ENCODE measurements at places on chromosomes 1 and 21.

DNA sequence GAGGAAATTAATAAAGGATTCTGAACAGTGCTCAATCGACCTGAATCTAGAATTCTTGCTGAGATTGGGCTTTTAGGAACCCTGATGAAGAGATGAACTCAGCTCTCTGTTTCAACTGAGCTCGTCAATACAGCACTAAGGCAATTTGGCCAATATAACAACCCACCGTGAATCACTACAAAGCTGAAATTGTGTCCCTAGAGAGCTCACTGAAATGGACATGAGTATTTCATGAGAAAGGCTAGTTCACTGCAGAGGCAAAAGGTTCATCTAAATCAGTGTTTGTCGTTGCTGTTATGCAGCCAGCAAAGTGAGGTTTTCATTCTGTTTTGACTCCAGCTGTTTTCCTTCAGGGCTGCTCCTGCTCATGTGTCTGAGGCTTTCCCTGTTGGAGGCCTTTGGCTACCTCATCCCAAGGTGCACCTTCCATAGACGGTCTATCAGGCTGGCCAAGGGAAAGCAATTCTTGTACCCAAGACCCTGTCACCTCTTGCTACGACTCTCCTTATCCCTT is 83.5 kb downstream of the URB2 start:
- no peak for DNase-seq

DNA sequence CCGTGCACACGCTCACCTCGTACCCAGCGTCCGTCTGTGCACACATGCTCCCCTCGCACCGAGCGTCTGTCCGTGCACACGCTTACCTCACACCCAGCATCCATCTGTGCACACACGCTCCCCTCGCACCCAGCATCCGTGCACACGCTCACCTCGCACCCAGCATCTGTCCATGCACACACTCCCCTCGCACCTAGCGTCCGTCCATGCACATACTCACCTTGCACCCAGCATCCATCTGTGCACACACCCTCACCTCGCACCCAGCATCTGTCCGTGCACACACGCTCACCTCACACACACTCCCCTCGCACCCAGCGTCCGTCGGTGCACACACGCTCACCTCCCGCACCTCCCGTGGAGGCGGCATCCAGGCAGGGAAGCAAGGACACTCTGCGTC is 24.4 kb upstream of the COL18A1 start:
- peak; percentile 12 for DNase-seq

DNA sequence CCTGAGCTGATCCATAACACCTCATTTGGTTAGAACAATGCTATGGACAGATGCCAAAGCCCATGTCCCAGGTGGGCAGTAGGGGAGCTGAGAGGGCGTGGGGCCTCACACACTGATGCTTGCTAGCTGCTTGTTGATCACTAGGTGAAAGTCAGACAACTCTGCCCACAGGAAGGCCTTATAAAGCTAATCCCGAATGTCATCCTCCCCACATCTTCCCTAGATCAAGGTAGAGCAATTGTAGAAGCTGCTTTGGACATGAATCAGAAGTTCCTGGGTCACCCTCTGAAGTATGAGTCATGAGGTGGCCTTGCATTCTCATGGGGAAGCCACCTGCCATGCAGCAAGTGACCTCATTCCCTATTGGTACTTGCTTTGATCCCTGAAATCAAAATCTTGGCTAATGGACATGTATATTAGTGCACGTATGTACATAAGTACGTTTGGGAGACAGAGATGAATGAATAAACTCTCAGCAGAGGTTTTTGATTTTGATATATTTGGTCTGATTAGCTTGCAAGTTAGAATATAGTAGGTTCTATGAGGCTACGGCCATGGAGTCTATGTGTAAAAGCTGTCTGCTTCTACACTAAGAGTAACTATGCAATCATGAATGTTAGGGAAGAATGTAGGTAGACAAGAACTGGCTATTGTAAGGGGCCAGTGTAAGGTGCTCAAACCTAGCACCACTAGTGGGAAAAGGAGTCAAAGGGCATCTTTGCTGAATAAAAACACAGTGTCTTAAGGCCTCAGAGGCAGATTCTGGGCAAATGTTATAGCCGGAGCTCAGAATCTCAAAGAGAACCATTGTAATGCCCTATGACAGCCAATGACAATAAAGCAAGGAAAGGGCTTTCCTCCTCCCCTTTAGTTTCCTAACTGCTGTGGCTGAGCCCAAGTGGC is 52.6 kb downstream of the ABCA4 start:
- no peak for DNase-seq

GRCh38 chr1:147156642-147157041 is 15.6 kb downstream of the PRKAB2 start:
- no peak for DNase-seq

DNA sequence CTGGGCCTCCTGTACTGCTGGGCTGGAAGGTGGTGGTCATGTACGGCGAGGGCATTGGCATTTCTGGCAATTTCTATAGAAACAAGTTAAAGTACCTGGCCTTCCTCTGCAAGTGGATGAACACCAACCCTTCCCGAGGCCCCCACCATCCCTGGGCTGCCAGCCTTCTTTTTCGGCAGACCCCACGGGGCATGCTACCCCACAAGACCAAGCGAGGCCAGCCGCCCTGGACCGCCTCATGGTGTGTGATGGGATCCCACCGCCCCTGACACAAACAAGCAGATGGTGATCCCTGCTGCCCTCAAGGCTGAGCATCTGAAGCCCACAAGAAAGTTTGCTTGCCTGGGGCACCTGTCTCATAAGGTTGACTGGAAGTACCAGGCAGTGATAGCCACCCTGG is 76.0 kb downstream of the NFASC start:
- DNase-seq, result no peak

- DNase-seq, result no peak
Measured at GRCh38 chr1:165415068-165415467, 29.9 kb downstream of the RXRG start.

DNA sequence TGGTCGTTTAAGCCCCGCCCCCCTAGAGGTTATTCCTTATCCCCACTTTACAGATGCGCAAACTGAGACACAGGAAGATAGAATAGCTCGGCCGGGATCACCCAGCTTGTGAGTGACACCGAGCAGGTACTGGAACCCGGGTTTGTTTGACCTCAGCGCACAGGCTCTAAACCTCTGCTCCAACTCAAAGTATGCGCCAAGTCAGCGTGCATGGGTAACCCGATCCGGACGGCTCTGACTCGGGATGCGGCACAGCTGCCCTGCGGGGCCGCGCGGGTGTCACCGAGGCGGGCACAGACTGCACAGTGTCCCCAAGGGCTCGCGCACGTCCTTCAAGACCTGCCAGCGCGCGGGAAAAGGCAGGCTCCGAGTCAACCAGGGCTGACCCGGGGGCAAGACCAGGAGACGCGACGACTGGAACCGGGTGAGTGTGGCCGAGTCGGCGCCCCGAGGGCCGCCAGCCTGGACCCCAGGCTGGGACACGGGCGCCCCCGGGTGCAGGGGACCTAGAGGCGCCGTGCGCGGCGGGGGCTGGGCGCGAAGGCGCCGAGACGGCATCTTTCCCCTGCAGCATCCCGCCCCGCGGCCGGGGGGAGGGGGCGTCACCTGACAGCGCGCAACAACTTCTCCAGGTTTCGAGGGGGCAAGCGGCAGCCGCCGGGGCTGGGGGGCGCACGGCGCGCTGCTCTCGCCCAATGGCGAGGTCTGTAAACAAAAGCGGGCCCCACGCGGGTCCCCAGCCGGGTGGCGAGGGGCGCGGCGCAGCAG is 101.9 kb upstream of the SOD1 start:
- DNase-seq, result no peak

- DNase-seq, result no peak
Measured at GRCh38 chr1:169576241-169576934, 9.9 kb downstream of the F5 start.

GRCh38 chr1:2288311-2288710 is 60.2 kb downstream of the SKI start:
- no peak for DNase-seq

GRCh38 chr1:25642574-25643108 is 26.1 kb downstream of the MAN1C1 start:
- DNase-seq, result no peak

- DNase-seq, result no peak
Measured at GRCh38 chr1:53410100-53410541, 49.1 kb upstream of the DMRTB1 start.

- DNase-seq, result no peak
Measured at GRCh38 chr1:17671741-17672140, 83.4 kb upstream of the ACTL8 start.

DNA sequence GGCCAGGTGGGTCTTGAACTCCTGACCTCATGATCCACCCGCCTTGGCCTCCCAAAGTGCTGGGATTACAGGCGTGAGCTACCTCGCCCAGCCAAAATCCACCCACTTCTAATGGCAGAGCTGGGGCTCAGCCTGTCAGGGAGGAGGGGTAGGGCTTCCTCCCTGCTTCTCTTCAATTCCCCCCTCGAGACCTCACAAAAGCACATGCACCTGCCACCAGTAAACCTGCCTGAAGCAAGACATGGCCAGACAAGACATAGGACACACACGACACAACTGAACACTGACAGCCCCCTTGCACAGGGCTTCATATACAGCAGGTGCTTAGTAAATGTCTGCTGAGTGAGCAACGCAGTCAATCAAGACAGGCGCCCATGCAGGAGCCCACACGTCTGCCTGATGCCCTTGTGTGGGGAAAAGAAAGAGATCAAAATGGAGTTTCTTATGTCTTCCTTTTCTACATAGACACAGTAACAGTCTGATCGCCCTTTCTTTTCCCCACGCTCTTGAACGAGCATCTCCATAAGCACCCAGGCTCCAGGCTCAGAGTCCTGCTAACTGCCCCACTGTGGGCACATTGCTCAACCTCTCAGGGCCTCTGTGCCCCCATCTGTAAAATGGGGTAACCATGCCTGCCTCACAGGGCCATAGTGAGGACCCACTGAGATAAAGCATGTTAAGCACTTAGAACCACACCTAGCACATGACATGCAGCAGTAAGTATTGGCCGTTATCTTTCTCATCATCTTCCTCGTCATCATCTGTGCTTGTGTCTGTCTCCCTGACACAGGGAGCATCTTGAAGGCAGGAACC is 8.8 kb downstream of the SDC3 start:
- no peak for DNase-seq

DNA sequence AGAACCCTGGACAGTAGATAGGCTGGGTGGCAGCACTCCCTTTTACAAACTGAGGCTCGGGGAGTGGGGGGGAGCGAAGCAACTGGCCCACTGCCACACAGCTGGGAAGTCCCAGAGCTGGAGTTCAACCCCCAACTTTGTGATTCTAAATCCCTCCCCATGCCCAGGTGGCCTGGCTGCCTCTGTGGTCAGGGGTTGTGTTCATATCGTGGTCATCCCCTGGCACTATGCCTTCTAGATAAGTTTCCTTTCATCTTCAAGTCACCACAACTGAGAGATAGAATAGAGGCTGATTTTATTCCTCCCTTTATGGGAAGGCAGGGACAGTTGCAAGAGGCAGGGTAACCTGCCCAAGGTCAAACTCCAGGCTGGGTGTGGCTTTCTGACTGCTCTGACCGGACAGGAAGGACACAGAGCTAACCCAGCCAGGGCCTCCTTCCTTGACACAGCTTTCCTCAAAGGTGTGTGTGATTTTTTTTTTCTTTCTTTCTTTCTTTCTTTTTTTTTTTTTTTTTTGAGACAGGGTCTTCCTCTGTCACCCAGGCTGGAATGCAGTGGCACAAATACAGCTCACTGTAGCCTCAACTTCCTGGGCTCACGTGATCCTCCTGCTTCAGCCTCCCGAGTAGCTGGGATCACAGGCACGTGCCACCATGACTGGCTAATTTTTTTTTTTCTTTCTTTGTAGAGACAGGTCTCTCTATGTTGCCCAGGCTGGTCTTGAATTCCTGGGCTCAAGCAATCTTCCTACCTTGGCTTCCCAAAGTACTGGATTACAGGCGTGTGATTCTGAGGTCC is 18.4 kb upstream of the TNFRSF1B start:
- DNase-seq, result no peak

GRCh38 chr1:201173736-201174135 is 16.9 kb upstream of the IGFN1 start:
- no peak for DNase-seq

DNA sequence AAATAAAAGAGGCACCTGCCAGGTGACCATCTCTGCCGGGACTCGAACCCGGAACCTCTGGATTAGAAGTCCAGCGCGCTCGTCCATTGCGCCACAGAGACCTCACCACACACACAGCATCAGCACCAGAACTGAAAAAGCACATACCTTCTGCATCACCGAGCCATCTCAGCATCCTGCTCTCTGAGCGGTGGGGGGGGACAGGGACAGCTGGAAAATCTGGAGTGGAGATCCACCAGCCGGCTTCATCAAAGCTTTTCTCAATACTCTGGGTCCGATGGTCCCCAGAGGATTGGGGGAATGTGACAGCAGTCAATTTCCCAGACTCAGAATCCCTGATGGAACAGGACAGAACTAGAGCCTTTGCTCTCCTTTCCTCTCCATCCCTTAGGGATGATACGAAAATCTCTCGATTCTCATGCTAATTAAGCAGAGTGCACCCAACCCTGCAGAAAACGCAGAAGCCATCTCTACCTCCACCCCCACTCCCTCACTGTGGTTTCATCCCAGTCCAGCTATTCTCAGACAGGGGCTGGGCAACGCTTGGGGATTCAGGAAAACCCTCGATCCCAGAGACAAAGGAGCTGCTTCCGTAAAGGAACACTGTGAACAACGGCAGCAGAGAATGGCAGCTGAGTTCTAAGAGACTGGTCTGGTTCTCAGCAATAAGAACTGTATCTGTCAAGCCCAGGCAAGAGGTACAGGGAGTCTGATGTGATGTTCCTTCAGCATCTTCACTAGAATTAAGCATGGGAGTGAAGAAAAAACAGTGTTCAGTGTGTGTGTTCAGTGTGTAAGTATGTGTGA is 29.6 kb upstream of the CADM3 start:
- no peak for DNase-seq

DNA sequence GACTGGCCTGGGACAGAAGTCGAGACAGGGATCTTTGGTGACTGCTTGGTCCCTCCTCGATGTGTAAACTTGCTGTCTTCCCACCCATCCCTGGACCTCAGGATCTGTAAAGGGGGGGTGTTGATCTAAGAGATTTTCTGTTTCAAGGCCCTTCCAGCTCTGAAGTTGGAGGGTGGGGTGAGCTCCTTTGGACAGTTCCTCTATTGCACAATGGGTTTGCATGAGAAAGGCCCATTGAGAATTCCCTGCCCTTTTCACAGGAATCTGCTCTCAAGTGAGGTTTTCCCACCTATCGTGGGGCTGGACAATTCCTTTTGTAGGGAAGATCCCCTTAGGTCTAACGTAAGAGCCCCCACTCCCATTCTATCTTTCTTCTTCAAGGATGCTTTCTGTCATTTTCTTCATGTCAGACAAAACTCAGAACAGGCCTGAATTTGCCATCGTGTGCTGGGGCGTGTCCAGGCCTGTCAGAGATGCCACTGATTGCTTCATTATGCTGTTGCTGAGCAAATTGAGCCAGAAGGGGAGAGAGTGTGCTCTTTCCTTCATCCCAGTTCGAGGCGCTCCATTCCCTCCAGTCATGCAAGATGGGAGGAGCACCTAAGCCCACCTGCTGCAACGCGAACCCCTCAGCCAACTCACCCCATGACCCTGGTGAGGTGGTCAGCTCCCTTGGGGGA is 149.9 kb upstream of the IGSF21 start:
- DNase-seq, result no peak

DNA sequence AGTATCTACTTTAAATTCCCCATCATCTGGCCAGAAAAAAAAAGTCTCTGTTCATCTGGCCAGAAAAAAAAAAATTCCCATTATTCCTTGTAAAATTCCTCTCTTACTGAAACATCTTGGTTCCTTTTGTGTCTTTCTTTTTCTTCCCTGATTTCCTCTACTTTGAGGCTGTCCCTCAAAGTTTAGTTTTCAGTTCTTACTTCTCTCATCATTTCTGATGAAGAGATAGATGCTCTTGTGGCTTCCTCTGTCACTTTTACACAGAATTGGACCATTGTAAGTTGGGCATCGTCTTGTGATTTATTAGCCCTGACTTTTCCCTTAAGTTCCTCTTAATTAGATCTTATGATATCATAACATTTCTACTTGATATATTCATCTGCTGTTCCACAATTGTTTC is 6.5 kb downstream of the SOAT1 start:
- DNase-seq, result no peak

Measured in mesothelial cell of epicardium (in vitro differentiated cells).